ENCODE measurements at places on chromosomes 12 and 14.

GRCh38 chr12:69534389-69534822, 50.9 kb upstream of the CCT2 start:
- H3K4me3 ChIP-seq = no peak overlapping the region
- DNase-seq = peak; percentile 96
- H3K27me3 ChIP-seq = no peaks in the 10 kb centered on the region
- H3K4me1 ChIP-seq = no peaks in the 10 kb centered on the region
- H3K27ac ChIP-seq = peak overlapping the region; percentile 49

GRCh38 chr14:69537900-69538299, 36.8 kb downstream of the CCDC177 start:
- no peaks in the 10 kb centered on the region for H3K36me3 ChIP-seq
- no peak overlapping the region for H3K27ac ChIP-seq
- DNase-seq = no peak
- no peaks in the 10 kb centered on the region for H3K4me1 ChIP-seq
- H3K27me3 ChIP-seq = peaks cover 22% of the 10 kb centered on the region

- no peaks in the 10 kb centered on the region for H3K4me1 ChIP-seq
- H3K27me3 ChIP-seq = no peaks in the 10 kb centered on the region
- no peak overlapping the region for H3K27ac ChIP-seq
- H3K4me3 ChIP-seq = no peak overlapping the region
- peaks cover 31% of the 10 kb centered on the region for H3K36me3 ChIP-seq
These were observed 14.5 kb upstream of the LLPH start for GRCh38 chr12:66144791-66145754.

DNA sequence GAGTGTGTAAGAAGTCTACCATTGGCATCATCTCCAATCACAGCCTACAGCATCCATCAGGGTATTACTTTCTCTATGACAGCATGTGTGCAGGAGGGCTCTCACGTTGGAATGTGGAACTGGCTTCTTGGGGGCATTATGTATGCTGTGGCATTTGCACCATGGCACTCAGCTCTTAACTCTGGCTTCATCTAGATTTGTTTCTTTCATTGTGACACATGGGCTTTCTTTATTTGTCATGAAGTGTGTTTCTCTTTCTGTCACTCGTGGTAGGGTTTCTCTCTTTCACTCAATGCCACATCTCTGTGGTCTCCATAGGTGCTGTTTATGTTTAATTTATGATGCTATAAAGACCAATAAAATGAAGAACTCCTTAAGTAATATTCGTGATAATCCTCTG, 191.2 kb upstream of the GARIN2 start:
- DNase-seq = no peak
- H3K27ac ChIP-seq = no peak overlapping the region
- H3K4me3 ChIP-seq = no peak overlapping the region
- H3K4me1 ChIP-seq = no peaks in the 10 kb centered on the region
- no peaks in the 10 kb centered on the region for H3K27me3 ChIP-seq

DNA sequence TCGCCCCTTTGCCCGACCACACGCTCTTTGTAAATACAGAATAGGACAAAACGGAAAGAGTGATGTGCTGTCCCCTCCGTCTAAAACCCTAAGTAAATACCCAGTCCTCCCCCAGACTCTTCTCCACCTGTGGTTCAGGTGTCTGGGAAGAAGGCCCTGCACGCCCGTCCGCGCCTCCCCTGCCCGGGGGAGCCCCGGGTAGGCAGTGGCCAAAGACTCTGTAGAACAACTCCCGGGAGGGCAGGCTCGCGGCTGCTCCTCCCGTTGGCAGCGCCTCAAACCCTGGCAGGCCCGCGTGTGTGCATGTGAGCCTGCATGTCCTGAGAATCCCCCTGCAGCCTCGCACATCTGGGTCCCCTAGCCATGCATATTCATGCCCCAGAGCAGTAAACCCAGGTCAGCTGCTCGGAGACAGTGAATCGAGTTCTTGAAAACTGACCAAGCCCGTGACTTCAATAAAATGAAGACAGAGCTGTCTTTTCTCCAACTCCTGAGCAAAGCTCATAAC, 165.8 kb downstream of the MON2 start:
- H3K36me3 ChIP-seq = no peaks in the 10 kb centered on the region
- peak overlapping the region; percentile 67 for H3K27ac ChIP-seq
- peaks cover 17% of the 10 kb centered on the region for H3K4me1 ChIP-seq

- no peak overlapping the region for H3K27ac ChIP-seq
- H3K4me3 ChIP-seq = no peak overlapping the region
- H3K36me3 ChIP-seq = no peaks in the 10 kb centered on the region
- H3K27me3 ChIP-seq = no peaks in the 10 kb centered on the region
- DNase-seq = no peak
These were observed 65.9 kb downstream of the RFX4 start for GRCh38 chr12:106648736-106649135.

- no peaks in the 10 kb centered on the region for H3K27me3 ChIP-seq
- H3K27ac ChIP-seq = no peak overlapping the region
- H3K4me3 ChIP-seq = no peak overlapping the region
- peaks cover 89% of the 10 kb centered on the region for H3K4me1 ChIP-seq
- DNase-seq = no peak
- H3K36me3 ChIP-seq = peaks cover 58% of the 10 kb centered on the region
These were observed 5.9 kb upstream of the CRIP2 start for GRCh38 chr14:105468621-105469241.

GRCh38 chr14:48274826-48275225, 599.4 kb upstream of the MDGA2 start:
- H3K4me1 ChIP-seq = no peaks in the 10 kb centered on the region
- DNase-seq = no peak
- no peak overlapping the region for H3K4me3 ChIP-seq
- no peaks in the 10 kb centered on the region for H3K36me3 ChIP-seq
- no peaks in the 10 kb centered on the region for H3K27me3 ChIP-seq
- no peak overlapping the region for H3K27ac ChIP-seq

DNA sequence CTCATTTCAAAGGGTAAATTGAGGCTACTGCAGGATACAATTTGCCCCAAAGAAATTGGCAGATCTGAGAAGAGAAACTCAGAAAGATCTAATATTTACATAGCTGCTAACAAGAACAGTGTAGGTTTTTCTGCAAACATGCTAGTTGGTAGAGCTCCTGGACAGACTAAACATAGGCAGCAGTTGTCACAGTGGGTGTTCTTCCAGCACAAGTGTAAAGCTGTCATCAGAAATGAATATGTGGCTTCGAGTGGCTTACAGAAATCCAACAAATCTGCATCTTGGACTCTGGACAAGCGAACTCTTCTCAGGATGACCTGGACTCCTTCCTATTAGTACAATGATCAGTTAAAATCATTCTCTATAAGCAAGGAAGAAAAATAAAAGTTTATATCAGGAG, 5.9 kb downstream of the CBX5 start:
- peaks cover 4% of the 10 kb centered on the region for H3K4me1 ChIP-seq
- H3K4me3 ChIP-seq = no peak overlapping the region
- peaks cover 15% of the 10 kb centered on the region for H3K36me3 ChIP-seq
- peak overlapping the region; percentile 67 for H3K27ac ChIP-seq
- DNase-seq = peak; percentile 37

DNA sequence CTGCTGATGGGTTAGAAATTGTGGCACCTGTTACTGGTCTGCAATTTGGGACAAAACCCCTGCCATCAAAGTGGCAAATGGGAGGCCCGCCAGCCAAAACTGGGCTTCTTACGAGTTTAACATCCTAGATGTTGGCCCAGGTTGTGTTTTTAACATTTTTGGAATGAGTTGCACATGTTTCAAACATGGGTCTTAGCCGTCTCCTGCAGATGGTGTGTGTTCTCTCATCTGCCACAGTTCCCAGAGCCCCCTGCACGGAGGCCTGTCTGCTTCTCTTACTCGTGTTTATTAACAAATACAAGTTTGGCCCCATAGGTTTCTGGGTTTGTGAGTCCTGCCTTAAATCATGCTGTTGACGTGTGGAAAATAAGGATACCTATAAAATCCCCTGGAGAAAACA, 46.5 kb downstream of the CACNA2D4 start:
- no peak overlapping the region for H3K27ac ChIP-seq
- no peaks in the 10 kb centered on the region for H3K36me3 ChIP-seq
- DNase-seq = no peak

DNA sequence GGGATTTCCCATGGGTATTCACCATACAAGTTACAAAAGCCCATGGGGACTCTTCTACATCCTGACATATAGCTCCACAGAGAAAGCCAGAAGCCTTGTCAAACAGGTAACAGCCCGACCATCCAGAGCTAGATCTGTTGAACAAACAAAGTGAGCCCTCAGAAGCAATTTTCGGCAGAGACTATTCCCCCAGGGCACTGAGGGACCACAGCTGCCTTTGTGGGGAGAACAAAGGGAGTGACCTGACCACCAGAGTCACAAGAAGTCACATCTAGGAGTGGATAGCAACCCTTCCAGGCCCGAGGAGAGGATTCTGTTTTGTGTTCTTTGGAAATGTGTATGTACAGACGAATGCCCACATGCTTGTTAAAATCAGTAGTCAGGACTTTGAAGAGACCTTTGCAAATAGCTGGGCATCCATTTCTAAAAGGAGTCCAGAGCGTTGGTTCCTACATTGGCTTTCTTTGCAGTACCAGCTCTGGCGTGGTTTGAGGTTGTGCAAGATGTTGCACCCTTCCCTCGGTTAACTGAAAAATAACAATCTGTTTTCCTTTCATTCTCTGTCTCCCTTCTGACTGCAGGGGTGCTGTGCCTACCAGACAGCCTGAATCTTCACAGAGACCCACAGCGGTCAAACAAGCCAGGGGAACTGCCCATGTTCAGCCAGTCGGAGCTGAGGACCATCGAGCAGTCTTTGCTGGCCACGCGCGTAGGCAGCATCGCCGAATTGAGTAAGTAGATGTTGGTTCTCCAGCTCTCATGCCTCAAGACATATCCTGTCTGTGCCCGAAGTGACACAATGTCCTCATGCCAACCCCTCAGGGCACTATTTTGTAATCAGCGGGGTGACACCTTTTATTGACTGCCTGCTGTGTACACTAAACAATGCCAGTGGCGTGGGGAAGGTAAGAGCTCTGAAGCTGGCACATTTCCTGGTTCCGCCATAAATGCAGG, 165.4 kb upstream of the PWP1 start:
- no peaks in the 10 kb centered on the region for H3K27me3 ChIP-seq
- no peak overlapping the region for H3K27ac ChIP-seq
- H3K4me3 ChIP-seq = no peak overlapping the region
- no peaks in the 10 kb centered on the region for H3K4me1 ChIP-seq
- DNase-seq = no peak

- H3K27me3 ChIP-seq = no peaks in the 10 kb centered on the region
- no peak overlapping the region for H3K4me3 ChIP-seq
- H3K36me3 ChIP-seq = peaks cover 6% of the 10 kb centered on the region
- H3K27ac ChIP-seq = no peak overlapping the region
- DNase-seq = no peak
These were observed 81.2 kb downstream of the SCAF11 start for GRCh38 chr12:45909041-45909713.

DNA sequence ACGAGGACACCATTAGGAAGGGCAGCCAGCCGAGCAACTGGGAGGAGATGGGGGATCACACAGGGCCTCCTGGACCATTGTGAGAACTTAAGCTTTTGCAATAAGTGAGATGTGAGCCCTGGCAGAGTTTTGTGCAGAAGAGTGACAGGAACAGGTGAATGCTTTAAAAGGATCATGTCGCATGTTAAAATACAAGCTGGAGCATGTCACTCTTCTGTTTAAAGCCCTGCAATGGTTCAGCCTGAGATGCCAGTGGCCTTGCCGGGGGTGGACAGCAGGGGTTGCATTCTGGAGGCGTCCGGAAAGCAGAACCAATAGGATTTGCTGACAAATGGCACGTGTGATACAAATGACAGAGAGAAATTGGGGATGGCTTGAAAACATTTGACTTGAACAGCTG, 137.5 kb upstream of the RFLNA start:
- H3K27me3 ChIP-seq = no peaks in the 10 kb centered on the region
- H3K4me3 ChIP-seq = no peak overlapping the region
- H3K27ac ChIP-seq = peak overlapping the region; percentile 83
- peak; percentile 88 for DNase-seq
- H3K4me1 ChIP-seq = peaks cover 41% of the 10 kb centered on the region
- no peaks in the 10 kb centered on the region for H3K36me3 ChIP-seq

DNA sequence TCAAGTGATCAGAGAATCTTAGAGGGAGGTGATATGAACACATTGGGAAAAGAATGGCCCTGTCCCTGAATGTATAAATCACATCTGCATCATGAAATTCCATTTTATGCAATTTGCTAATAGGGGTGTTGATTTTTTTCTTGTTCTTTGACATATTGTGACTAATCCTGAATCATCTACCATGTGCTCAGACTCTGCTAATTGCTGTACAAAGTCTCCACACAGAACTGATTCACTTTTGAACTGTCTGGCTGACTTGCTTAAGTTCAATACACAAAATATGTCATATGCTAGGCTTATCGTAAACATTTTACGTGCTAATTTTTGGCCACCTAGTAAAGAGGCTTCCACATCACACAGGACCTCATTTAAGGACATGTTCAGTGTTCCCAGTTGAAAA, 2.6 kb downstream of the TMEM132D start:
- no peak overlapping the region for H3K4me3 ChIP-seq
- no peak for DNase-seq
- H3K27ac ChIP-seq = no peak overlapping the region

DNA sequence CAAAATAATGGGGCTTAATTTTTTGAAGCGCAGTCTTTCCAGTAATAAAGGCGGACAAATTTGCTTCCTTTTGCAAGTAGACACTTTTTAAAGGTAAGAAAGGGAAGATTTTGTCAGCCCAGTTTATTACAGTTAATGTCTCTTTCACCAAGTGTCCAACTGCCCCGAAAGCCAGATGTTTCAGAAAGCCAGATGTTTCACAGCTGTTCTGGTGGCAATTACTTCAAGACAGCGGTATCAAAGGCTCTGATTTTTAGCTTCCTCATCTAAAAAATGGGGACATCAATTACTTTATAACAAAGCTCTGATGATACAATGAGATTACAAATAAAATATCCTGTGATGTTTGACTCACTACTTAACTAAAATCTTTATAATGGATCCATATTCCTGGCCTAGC, 1.0 kb downstream of the WBP11 start:
- peak overlapping the region; percentile 95 for H3K4me3 ChIP-seq
- DNase-seq = no peak
- peaks cover 15% of the 10 kb centered on the region for H3K36me3 ChIP-seq
- H3K27ac ChIP-seq = no peak overlapping the region

DNA sequence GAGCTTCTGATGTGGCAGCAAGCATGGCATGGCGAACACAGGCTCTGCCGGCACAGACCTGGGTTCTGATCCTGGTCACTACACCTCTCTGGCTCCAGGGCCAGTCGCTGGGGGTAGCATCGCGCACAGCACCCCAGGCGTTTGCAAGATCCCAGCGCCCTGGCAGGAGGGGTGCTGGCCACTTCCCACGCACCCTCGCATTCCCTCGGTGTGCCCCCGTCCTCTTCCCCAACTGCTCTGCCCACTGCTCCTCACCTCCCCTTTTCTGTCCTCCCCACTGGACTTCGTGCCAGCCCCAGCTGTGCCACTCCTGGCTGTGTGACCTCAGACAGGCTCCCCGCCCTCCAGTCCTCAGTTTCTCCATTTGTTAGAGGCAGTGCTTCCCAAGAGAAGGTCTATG, 2.8 kb downstream of the CDK2AP1 start:
- no peaks in the 10 kb centered on the region for H3K27me3 ChIP-seq
- peak overlapping the region; percentile 79 for H3K4me3 ChIP-seq
- peak; percentile 27 for DNase-seq
- H3K4me1 ChIP-seq = peaks cover 57% of the 10 kb centered on the region
- H3K36me3 ChIP-seq = peaks cover 34% of the 10 kb centered on the region
- peak overlapping the region; percentile 93 for H3K27ac ChIP-seq
